ENCODE measurements at places on chromosomes 3 and 15.

- no peak for DNase-seq
Measured at GRCh38 chr3:114212646-114213045, 24.7 kb downstream of the ZNF80 start.

- DNase-seq, result no peak
Measured at GRCh38 chr3:159765860-159766294, 222.8 kb upstream of the IL12A start.

DNA sequence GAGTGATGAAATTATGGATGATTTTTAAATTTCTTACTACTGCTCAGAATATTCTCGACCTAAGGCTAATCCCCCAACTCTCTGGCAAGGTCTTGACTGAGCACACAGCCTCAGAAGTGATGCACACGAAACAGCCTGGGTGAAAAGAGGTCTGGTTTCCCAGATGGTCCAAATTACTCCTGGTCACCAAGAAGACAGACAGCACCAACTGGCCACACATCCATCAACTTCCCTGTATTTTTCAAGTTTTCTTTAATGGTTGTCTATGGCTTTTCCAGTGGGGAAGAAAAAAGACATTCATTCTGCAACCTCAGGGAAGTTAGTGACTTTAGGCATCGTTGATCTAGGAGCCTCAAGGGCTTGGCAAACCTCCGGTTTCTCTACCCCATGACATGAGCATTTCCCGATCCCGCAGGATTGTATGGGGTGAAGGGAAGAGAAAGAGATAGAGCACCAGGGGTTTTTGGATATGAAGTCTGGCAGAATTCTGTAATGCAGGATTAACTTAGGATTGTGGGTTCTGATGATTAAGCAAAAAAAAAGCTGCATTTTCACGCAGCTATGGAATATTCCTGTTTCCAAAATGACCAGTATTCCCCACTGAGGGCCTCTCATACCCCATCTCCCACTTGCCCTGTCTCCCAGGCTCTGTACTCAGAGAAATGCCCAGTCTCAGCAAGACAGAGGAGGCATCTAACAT is 62.2 kb downstream of the UMPS start:
- peak; percentile 24 for DNase-seq

DNA sequence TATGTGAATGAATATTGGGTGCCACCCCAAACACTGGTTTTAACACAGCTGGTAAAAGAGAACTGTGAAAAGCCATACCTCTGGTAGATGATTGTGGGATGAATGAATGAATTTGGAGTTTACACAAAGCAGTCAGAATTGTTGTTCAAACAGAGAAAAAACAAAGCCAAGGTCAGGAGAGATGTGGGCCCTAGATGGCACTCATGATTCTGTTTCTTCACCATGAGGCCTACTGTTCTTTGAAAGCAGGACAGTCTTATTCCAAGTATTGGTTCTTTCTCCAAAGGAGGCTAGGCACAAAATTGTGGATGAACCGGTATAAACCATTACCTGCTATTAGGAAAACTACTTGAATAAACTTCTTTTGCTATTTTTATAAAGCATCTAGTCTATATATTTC is 97.6 kb downstream of the SAMMSON start:
- no peak for DNase-seq

DNA sequence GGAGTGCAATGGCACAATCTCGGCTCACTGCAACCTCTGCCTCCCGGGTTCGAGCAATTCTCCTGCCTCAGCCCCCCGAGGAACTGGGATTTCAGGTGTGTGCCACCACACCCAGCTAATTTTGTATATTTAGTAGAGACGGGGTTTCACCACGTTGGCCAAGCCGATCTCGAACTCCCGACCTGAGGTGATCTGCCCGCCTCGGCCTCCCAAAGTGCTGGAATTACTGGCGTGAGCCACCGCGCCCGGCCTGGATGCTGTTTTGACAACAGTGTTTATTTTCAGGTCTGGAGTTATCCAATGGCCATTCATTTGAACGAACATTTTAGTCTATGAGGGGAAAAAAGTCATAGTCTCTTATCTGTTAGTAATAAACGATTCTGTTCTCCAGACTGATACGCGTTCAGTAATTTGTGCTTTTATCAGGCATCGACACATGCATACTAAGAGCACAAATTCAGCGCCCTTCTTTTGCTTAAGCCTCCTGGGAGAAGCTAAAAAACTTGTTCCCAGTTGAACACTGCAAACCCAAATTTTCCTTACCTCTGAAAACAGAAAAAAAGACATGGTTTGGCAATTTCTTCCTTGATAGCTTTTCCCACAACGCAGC is 1.3 kb downstream of the B3GALNT1 start:
- no peak for DNase-seq

- DNase-seq, result no peak
Measured at GRCh38 chr15:46309914-46310313, 675.1 kb downstream of the SQOR start.
